ENCODE measurements at places on chromosomes 13 and 19. TPM values are rescaled to one million over a fixed set of nuclear protein-coding genes. Genes with fewer than 3 reads are reported as not detected.

The KIR2DL3 gene
- total RNA-seq = 0.12 TPM

The AMER2 gene
- not detected for total RNA-seq

The LILRA2 gene
- total RNA-seq = not detected

The PRSS57 gene
- total RNA-seq = not detected

The GSX1 gene
- not detected for total RNA-seq

The PABPC3 gene
- total RNA-seq = 0.43 TPM

The MEIOSIN gene
- total RNA-seq = not detected

The ZBTB7A gene
- total RNA-seq = 35.8 TPM

The CGB7 gene
- not detected for total RNA-seq

The TEX29 gene
- 0.51 TPM for total RNA-seq

The XPO4 gene
- total RNA-seq = 34.8 TPM

The ANGPTL8 gene
- total RNA-seq = not detected

The IFNL1 gene
- not detected for total RNA-seq

The GIPR gene
- 5.8 TPM for total RNA-seq

The CBLC gene
- total RNA-seq = not detected

All from activated CD4-positive, alpha-beta T cell treated with anti-CD3 and anti-CD28 coated beads, Interleukin-2, amount 10 ng/mL, durations not matched to agents 24 days and 14 days (primary cell).